Stimulated activated CD4-positive, alpha-beta T cell treated with anti-CD3 and anti-CD28 coated beads, Interleukin-4, amount 100 ng/mL, for 4 hours (primary cell): ENCODE measurements at places on chromosomes 2 and 18.

DNA sequence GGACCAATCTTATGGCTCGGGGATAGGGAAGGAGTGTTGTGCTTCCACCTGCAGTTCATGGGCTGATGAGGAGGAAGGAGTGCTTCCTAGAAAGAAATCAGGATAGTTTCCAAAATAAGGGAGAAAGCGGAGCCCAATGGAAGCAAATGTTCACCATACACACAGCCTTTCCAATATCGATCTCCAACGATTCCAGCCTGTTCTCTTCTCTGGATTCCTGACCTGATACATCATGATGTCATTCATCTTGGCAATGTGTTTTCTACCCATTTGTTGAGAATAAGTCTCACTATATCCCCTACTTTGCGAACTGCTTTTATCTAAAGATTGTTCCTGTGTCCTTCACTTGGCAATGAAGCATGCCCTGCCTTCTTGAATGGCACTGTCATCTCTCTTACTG, 205.3 kb upstream of the SIX2 start:
- DNase-seq: no peak

DNA sequence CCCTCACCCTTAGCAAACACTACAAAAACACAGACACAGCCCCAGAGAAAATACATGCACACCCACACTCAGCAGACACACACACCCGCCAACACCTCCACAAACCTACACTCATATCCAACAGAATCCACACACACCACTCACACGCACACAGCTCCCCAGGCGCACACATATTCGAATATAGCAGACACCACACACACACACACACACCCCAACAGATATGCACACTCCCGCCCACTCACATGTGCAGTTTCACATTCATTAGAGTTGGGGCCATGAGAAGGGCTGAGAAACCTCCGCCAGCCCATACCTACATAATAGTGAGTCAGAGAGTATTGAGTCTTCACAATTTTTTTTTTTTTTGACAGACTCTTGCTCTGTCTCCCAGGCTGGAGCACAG, 29.4 kb upstream of the NOTO start:
- DNase-seq: peak; percentile 53

- DNase-seq: no peak
These were observed 50.5 kb downstream of the GAREM1 start for GRCh38 chr18:32420084-32420750.

- no peak for DNase-seq
These were observed 529.4 kb downstream of the CCDC85A start for GRCh38 chr2:56713161-56713676.

GRCh38 chr2:233830111-233830802, 24.1 kb downstream of the HJURP start:
- DNase-seq: no peak

GRCh38 chr2:61853086-61853846, 594 bp downstream of the FAM161A start:
- DNase-seq: no peak

GRCh38 chr18:49725809-49726674, 87.3 kb downstream of the ACAA2 start:
- DNase-seq: no peak

DNA sequence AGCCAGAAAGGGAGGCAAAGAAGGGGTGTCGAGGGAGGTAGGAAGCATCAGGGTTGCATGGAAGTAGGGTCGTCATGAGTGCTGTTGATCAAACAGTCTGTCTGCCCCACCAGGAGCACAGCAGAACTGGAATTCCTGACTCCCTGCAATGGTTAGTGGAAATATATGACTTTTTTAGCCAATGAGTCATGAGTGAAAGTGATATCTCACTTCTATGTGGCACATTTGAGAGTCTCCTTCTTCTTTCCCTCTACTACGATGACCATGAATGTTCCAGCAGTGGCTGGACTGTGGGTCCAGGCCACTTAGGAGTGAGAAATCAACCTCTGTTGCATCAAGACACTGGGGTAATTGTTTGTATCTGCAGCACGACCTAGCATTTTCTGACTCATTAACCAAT, 199.5 kb downstream of the TTC32 start:
- no peak for DNase-seq

GRCh38 chr2:203360833-203361430, 32.7 kb downstream of the ABI2 start:
- no peak for DNase-seq

- no peak for DNase-seq
These were observed 43.1 kb downstream of the AAK1 start for GRCh38 chr2:69600425-69600824.

GRCh38 chr2:197939787-197940186, 135.4 kb downstream of the PLCL1 start:
- DNase-seq: no peak

GRCh38 chr18:73774811-73775509, 372.7 kb downstream of the FBXO15 start:
- no peak for DNase-seq

DNA sequence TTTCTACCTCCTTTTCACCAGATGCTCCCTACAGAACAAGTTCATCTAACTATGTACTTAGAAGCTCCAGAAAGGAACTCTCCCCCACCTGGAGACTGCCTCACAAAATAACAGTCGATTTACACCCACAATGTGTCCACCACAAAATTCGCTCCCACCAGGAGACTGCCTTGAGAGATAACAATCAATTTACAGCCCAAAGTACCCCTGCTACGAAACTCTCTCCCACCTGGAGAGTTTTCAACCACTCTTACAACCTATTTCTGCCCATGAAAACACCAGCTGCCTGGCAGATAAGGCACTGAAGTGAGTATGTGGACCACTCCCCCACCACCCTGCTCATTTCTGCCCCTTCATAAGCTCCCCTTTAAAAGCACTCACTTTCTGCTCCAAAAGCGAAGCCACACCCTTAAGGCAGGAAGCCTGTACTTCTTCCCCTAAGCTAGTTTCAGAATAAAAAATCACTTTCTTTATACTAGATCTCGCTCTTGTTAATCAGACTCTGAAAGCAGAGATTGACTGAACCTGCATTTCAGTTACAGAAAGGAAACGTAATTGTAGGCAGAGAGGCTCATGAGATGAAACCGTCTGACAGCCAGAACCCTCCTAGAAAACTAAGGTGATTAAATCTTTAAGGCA, 94.4 kb upstream of the RBBP8 start:
- DNase-seq: no peak

GRCh38 chr2:217048730-217049129, 188.9 kb upstream of the TNP1 start:
- DNase-seq: no peak

- no peak for DNase-seq
These were observed 6.1 kb downstream of the IMPACT start for GRCh38 chr18:24432618-24433017.

GRCh38 chr2:224163566-224164307, 124.7 kb upstream of the SERPINE2 start:
- no peak for DNase-seq

- no peak for DNase-seq
These were observed 88.9 kb downstream of the DAW1 start for GRCh38 chr2:227960317-227960716.

DNA sequence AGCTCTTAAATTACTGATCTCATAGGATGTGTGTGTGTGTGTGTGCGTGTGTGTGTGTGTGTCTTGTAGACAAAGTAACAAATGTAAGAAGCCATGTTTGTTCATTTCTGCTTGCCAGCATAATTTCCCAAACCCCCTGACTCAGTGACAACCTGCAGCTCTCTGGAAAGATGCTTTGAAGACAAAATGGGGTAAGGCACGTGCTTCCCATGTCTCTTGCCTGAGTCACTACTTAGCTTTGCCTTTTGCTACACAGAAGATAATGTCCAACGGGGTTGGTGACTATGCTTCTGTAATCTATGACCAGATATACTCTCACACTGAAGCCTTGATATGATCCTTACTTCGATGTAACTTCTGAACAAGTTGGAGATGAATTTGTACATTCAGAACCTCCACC, 332.0 kb downstream of the SLC4A3 start:
- DNase-seq: no peak

DNA sequence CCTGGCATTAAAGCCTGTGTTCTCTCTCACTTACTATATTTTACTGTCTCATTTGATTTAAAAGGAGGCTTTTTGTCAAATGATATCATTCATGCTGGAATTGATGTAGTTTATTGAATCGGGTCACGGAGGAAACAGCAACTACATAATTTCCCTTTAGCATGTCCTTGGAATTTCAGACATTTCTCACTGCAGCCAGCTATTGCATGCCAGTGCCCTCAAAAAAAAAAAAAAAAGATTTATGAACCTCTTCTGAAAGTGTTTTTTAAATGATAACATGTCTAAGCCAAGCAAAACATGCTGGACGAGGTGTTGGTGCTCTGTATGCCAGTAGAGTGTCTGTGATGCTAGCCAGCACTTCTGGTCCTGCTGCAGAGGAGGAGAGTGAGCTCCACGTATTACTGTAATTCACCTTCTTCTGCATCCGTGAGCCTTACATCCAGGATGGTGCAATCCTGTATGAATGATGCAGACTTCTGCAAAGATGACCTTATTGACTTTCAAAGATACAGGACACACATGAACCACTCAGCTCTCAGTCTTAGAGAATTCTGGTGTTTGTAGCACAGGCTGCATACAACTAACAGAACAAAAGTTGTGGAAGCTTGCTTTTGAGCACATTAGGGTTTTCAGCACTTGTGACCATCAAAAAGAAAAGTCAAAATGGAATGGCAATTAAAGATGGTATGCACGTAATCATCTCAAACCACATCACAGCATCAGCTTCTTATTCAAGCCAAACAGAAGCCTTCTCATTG, 31.1 kb downstream of the UGP2 start:
- DNase-seq: no peak

DNA sequence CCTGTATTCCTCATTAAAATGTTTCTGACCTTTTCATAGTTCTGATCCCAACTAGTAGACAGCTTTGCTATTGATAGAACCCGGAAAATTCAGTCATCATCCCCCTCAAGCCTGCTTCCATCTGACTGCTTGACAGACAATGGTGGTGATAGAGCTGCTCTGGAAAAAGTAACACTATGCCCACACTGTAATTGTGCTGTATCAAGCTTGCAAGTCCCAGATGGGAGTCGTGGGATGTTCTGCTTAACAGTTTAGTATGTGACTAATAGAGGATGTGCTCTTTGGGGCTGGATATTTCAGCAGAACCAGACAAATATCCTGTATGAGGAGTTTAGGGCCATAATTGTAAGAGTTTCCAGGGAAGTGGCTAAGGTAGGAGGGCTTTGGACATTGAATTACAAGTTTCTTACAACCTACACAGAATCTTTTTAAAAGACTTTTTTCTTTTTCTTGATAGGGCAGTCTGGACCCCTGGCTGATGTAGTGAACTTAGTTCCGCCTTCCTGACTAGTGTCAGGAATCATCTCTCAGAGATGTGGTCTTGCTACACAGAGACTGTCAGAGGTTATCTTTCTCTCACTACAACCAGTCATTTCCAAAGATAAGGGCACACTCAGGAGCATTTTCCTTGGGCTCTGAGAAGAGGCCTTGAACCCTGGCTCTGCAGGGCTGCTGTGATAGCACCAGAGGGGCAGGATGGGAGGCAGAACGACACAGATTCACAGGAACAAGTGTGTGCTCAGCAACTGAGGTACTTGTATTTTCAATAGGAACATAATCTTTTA, 158.0 kb upstream of the RBMS1 start:
- DNase-seq: no peak

DNA sequence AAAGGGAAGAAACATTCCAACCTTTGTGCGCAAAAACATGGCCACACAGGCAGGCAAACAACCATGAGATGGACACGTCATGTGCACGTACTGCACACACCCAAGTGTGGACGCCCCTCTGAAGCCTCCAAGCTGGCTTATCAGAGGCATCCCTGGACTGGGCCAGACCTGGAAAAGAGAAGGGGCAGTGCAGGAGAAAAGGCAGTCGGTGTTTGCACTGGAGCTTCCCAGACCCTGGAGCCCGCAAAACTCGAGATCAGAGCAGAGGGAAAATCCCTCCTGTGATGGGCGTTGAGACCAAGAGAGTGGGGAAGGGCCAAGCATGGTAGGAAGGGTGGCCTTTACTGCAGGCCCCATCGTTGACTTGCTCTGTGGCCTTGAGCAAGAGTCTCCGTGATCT, 269.5 kb downstream of the CYRIA start:
- no peak for DNase-seq

GRCh38 chr2:83282841-83283240, 1176.2 kb downstream of the SUCLG1 start:
- DNase-seq: no peak

GRCh38 chr2:215171151-215171550, 32.7 kb upstream of the ABCA12 start:
- no peak for DNase-seq

DNA sequence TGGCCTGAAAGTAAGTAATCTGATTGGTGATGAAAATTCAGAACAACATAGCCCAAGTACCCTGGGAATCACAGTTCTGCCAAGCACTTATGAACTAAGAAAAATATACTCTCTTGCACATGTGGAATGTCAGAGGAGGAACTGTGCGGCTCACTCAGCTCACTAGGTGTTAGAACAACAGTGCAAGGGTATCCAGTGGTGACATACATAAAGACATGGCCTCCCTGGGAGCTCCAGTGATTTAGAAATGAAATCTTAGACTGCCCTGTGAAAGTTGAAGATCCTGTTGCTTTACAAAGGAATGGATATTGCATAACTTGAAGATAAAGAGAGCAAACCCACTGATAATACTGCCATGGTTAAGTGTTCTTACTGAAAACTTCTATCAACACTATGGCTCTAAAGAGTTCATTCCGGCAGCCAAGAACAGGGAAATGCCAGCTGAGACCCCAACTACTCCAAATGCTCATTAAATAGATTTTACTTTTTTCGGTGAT, 246.2 kb downstream of the ARHGAP15 start:
- no peak for DNase-seq

DNA sequence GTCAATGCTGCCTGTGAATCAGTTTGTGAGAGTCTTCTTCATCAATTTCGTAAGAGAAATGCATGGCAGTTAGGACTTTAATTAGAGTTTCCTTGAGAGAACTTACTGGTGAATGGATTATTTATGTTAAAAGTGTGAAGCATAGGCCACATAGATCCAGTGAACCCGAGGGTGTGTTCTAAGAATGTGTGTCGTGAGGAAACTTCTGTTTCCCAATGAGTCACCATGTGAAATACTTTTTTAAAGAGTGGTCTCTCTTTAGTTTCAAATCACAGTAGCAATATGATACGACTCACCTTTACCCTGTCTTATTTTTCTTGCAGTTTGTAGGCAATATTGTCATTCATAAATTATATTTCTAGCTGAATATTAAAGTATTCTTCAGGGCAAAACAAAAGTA, 18.5 kb downstream of the THSD7B start:
- no peak for DNase-seq

GRCh38 chr2:129611471-129611870, 368.0 kb upstream of the RAB6C start:
- DNase-seq: no peak

DNA sequence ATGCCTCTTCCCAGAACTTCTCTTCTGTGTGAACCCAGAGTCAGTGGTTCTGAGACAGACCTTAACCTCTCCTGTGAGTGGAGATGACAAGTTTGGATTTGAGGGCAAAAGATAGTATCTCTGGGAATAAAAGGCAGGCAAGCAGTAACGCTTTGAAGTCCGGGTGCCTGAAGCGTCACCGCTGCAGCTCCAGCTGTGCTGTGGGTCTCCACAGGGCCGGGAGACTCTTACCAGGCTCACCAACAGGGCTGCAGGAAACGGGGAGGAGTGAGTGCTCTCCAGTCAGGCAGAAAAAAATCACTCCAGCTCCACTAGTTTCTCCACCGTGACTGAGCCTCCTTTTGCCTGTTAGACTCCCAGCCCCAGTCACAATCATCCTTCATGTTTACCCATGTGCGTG, 79.7 kb upstream of the MAP4K4 start:
- no peak for DNase-seq
